Heart left ventricle (tissue), 16 donors: ENCODE measurements at places on chromosomes 5 and 9.

DNA sequence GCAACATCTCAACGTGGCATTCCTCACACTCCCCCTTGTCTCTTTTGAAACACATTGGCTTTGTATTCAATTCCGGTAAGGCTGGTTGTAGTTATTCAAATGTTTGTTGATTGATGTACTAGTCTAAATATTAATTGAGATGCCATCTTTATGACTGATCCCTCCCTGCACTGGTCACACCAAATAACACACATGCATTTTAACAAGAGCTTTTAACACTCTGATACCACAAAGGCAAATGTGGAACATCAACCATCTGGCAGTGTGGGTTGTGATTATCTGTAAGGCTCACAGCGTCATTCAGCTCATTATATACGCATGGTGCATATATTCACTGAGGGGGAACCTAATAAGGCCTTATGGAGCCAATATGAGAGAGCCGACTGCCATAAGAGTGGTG is 305.0 kb downstream of the TENT4A start:
- no peak overlapping the region for H3K4me3 ChIP-seq
- H3K27ac ChIP-seq = no peak overlapping the region
- no peaks in the 10 kb centered on the region for H3K27me3 ChIP-seq
- no peaks in the 10 kb centered on the region for H3K4me1 ChIP-seq
- H3K36me3 ChIP-seq = no peaks in the 10 kb centered on the region

- DNase-seq = no peak
- H3K36me3 ChIP-seq = no peaks in the 10 kb centered on the region
- H3K4me1 ChIP-seq = no peaks in the 10 kb centered on the region
- no peak overlapping the region for H3K4me3 ChIP-seq
These were observed 297 bp downstream of the LCN8 start for GRCh38 chr9:136757751-136758140.

GRCh38 chr5:74424162-74424868 is 216.2 kb downstream of the ENC1 start:
- no peak overlapping the region for H3K27ac ChIP-seq
- no peaks in the 10 kb centered on the region for H3K4me1 ChIP-seq
- no peak for DNase-seq
- H3K4me3 ChIP-seq = no peak overlapping the region
- no peaks in the 10 kb centered on the region for H3K36me3 ChIP-seq

- no peaks in the 10 kb centered on the region for H3K27me3 ChIP-seq
- DNase-seq = no peak
- no peaks in the 10 kb centered on the region for H3K36me3 ChIP-seq
- no peak overlapping the region for H3K4me3 ChIP-seq
- H3K4me1 ChIP-seq = no peaks in the 10 kb centered on the region
- no peak overlapping the region for H3K27ac ChIP-seq
These were observed 27.2 kb downstream of the AHRR start for GRCh38 chr5:348726-349125.

DNA sequence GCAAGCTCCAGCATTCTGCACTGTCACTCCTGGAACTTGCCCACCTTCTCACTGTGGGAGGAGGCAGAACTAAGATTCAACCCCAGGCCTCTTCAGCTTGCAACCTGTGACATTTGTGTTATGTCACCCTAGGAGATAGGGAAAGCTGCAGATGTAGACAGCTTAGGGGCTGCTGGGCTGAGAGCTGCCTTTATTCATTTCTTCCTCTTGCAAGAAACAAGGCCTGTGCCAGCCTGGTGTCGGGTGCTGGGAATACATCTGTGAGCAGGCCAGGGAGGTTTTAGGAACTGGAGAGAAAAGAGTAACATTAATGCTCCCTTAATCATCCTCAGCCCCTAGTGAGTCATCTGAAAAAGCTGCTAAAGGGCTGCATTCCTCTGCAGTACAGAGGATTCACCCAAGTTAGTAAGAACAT is 101.8 kb downstream of the FGF18 start:
- DNase-seq = no peak
- no peaks in the 10 kb centered on the region for H3K36me3 ChIP-seq
- peaks cover 26% of the 10 kb centered on the region for H3K4me1 ChIP-seq
- no peak overlapping the region for H3K4me3 ChIP-seq
- no peak overlapping the region for H3K27ac ChIP-seq
- no peaks in the 10 kb centered on the region for H3K27me3 ChIP-seq

- peak; percentile 41 for DNase-seq
- H3K27me3 ChIP-seq = no peaks in the 10 kb centered on the region
- no peaks in the 10 kb centered on the region for H3K36me3 ChIP-seq
- H3K4me3 ChIP-seq = peak overlapping the region; percentile 34
These were observed 48.1 kb downstream of the POC5 start for GRCh38 chr5:75668977-75669689.

DNA sequence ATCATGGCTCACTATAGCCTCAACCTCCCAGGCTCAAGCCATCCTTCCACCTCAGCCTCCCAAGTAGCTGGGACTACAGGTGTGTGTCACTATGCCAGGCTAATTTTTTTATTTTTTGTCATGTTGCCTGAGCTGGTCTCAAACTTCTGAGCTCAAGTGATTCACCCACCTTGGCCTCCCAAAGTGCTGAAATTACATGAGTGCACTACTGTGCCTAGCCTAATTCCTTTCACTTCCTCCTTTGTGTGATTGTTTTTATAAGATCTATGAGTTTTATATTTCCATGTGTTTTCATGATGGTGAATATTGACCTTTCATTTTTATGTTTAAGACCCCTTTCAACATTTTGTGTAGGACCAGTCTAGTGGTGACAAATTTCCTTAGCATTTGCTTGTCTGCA is 55.2 kb upstream of the IL12B start:
- no peaks in the 10 kb centered on the region for H3K27me3 ChIP-seq
- H3K4me1 ChIP-seq = no peaks in the 10 kb centered on the region
- no peaks in the 10 kb centered on the region for H3K36me3 ChIP-seq

- DNase-seq = no peak
- no peak overlapping the region for H3K4me3 ChIP-seq
- H3K4me1 ChIP-seq = no peaks in the 10 kb centered on the region
- no peak overlapping the region for H3K27ac ChIP-seq
- H3K36me3 ChIP-seq = no peaks in the 10 kb centered on the region
- peaks cover 30% of the 10 kb centered on the region for H3K27me3 ChIP-seq
These were observed 180.7 kb downstream of the MEF2C start for GRCh38 chr5:88702332-88702731.

DNA sequence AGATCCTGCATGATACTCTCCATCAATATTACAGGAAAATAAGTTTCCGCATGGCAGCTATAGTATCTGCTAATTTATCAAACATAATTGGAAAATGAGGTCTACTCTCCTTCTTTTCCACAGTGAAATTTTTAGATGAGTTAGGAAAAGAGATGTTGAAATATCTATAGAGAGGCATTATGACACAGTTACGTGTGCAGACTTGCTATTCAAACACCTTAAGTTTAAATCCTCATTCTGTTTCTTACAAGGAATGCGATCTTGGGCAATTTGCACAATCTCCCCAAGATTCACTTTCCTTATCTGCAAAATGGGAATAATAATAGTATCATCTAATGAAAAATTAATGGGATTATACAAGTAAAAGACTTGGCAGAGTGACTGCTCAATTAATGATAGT is 91.7 kb upstream of the SLCO6A1 start:
- no peaks in the 10 kb centered on the region for H3K27me3 ChIP-seq
- H3K36me3 ChIP-seq = no peaks in the 10 kb centered on the region
- H3K4me1 ChIP-seq = no peaks in the 10 kb centered on the region
- no peak overlapping the region for H3K27ac ChIP-seq

- H3K4me1 ChIP-seq = peaks cover 43% of the 10 kb centered on the region
- H3K27me3 ChIP-seq = no peaks in the 10 kb centered on the region
- H3K27ac ChIP-seq = no peak overlapping the region
- H3K4me3 ChIP-seq = no peak overlapping the region
- no peak for DNase-seq
These were observed 10.7 kb downstream of the MARCHF6 start for GRCh38 chr5:10364186-10364689.

GRCh38 chr9:27227192-27227591 is 69.8 kb downstream of the EQTN start:
- H3K4me1 ChIP-seq = no peaks in the 10 kb centered on the region
- no peak for DNase-seq
- H3K27me3 ChIP-seq = no peaks in the 10 kb centered on the region
- H3K4me3 ChIP-seq = no peak overlapping the region
- H3K36me3 ChIP-seq = peaks cover 8% of the 10 kb centered on the region
- H3K27ac ChIP-seq = no peak overlapping the region

- H3K27me3 ChIP-seq = no peaks in the 10 kb centered on the region
- no peak overlapping the region for H3K4me3 ChIP-seq
- no peak overlapping the region for H3K27ac ChIP-seq
- no peaks in the 10 kb centered on the region for H3K36me3 ChIP-seq
These were observed 236.1 kb downstream of the PAPPA start for GRCh38 chr9:116389541-116390302.

GRCh38 chr9:90921969-90922368 is 120.3 kb downstream of the SYK start:
- DNase-seq = no peak
- no peaks in the 10 kb centered on the region for H3K27me3 ChIP-seq
- H3K4me3 ChIP-seq = no peak overlapping the region
- H3K27ac ChIP-seq = no peak overlapping the region
- H3K4me1 ChIP-seq = peaks cover 8% of the 10 kb centered on the region

DNA sequence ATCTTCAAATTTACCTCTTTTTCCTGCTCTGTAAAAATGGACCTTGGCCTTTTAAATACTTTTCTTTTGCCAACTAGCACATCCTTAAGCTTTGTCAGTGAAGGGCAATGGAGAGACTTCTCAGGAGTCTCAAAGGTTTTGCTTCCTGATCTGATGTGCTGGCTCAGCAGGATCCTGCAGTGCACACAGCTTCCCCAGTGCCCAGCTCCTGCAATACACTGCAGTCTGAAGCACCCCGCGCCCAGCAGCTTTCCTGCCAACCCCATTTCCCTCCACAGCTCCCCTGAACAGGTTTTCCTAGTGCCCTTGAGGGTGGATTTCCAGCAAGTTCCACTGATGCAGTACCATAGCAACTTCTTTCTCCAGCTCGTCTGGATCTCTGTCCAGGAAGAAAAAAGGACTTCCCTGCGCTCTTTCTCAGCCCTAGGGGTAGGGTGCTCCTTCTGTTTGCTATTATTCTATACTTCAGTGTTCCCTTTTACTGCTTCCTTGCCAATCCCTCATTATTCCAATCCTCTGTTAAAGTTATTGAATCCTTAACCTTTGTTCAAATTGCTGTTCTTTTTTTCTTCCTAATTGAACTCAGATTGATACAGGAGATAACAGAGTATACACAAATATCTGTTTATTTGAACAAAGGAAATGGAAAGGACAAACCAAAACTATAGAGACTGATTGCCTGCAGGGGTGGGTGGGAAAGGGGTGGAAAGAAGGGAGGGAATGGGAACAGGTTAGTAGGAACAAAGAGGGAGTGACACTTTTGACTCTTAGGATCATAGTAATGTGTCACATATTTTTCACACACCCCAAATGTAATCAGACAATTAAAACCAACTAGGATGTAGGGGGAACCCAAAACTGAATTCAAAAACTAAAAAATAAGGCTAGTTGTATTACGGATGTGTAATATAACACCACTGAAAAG is 8.5 kb downstream of the SNAPC3 start:
- no peak for DNase-seq
- no peaks in the 10 kb centered on the region for H3K27me3 ChIP-seq
- H3K4me3 ChIP-seq = no peak overlapping the region
- no peak overlapping the region for H3K27ac ChIP-seq
- H3K4me1 ChIP-seq = no peaks in the 10 kb centered on the region

DNA sequence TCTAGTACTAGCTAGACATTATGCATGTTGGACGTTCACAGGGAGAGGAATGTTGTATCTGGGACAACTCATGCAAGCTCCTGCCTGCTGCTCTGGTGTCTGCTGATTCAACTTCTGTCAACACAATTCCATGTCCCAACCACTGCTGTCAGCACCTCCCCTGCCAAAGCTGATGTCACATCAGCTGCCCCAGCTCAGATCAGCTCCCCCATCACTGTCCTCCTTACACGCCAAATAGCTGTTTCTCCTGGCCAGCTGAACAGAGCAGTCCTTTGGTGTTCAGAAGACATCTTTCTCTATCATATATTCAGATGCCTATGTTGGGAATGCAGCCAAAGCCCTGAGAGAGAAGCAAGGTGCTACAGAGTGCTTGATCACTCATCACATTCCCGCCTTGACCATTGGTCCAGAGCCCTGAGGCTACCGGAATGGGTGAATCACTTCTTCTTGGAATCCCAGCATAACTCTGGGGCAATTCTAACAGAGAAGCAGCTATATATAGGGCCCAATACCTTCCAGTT is 223.3 kb downstream of the SEC61B start:
- no peaks in the 10 kb centered on the region for H3K27me3 ChIP-seq
- no peak overlapping the region for H3K4me3 ChIP-seq
- H3K36me3 ChIP-seq = no peaks in the 10 kb centered on the region
- DNase-seq = peak; percentile 79
- peaks cover 8% of the 10 kb centered on the region for H3K4me1 ChIP-seq
- H3K27ac ChIP-seq = peak overlapping the region; percentile 52

- H3K27me3 ChIP-seq = no peaks in the 10 kb centered on the region
- H3K36me3 ChIP-seq = no peaks in the 10 kb centered on the region
- H3K4me3 ChIP-seq = no peak overlapping the region
- DNase-seq = peak; percentile 25
- no peak overlapping the region for H3K27ac ChIP-seq
These were observed 57.4 kb upstream of the PRSS3 start for GRCh38 chr9:33737811-33738606.

DNA sequence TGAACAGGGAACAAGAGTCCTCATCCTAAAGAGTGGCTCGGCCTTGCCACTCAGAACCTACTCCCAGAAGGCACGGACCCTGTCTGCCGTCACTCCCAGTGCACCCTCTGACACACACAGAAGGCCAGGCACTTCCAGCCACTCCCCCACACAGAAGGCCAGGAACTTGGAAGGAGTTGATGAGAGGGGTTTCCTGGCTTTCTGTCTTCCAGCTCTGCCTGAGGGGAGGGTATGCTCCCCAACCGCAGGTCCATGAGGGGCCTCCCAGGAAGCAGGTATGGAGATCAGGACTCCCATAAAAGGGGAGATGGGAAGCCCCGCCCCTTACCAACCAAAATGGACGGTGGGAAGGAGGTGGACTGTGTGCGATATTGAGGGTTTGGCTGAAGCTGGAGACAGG is 247.6 kb upstream of the IRX4 start:
- H3K27me3 ChIP-seq = no peaks in the 10 kb centered on the region
- no peak overlapping the region for H3K27ac ChIP-seq
- H3K36me3 ChIP-seq = no peaks in the 10 kb centered on the region
- no peak for DNase-seq

DNA sequence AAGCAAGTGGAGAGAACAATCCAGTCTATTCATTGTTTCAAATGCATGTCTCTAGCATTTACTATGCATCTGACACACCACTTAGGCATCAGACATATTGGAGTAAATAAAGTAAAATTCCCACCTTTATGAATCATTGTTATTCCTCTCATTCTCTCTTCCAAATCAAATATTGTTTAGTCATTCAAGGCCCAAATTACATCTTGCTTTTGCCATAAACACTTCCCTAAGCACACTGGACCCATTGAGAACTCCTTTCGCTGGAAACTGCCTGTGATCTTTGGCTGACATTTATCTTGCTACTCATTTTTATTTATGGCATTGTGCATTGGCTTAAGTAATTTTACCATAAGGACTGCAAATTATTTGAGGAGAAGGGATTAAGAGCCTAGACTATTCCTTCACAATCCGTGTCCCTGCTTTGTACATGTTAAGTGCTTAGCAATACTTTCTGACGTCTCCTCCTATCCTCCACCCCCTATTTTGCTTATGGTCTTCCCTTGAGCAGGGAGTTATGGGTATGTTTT is 7.4 kb downstream of the C5orf46 start:
- H3K4me3 ChIP-seq = no peak overlapping the region
- H3K27ac ChIP-seq = no peak overlapping the region
- no peaks in the 10 kb centered on the region for H3K27me3 ChIP-seq
- H3K4me1 ChIP-seq = no peaks in the 10 kb centered on the region

GRCh38 chr5:166926138-166926537 is 1365.3 kb upstream of the WWC1 start:
- no peak overlapping the region for H3K4me3 ChIP-seq
- no peak overlapping the region for H3K27ac ChIP-seq
- no peak for DNase-seq
- H3K27me3 ChIP-seq = no peaks in the 10 kb centered on the region
